GM10248 (cell line): ENCODE measurements at places on chromosomes 1 and 21.

GRCh38 chr1:91736715-91737615 lies 149.0 kb downstream of the TGFBR3 start:
- no peak for DNase-seq

GRCh38 chr1:39711104-39711965 lies 20.1 kb upstream of the HPCAL4 start:
- no peak for DNase-seq

DNA sequence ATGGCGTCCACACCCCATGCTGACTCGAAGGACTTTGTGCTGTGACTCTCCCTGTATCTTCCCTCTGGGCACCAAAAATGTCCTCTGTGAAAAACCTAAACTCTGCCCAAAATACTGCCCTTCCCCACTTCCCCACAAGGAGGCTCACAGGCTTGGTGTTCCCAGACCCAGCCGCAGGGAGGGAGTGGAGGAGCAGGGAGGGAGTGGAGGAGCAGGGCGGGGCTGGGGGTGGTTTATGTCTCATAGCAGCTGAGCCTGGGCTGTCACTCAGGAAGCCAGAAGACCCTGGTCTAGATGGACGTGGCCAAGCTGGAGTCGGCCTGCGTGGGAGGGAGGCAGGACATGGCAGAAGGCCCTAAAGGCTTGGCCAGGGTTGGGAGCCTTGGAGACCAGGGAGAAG lies 461.7 kb downstream of the PTPRU start:
- DNase-seq: no peak

GRCh38 chr1:183416850-183417771 lies 1.1 kb downstream of the NMNAT2 start:
- peak; percentile 40 for DNase-seq

GRCh38 chr1:9653210-9653490 lies 1.6 kb downstream of the PIK3CD start:
- DNase-seq: no peak

GRCh38 chr1:21568809-21569385 lies 59.7 kb downstream of the ALPL start:
- DNase-seq: no peak

DNA sequence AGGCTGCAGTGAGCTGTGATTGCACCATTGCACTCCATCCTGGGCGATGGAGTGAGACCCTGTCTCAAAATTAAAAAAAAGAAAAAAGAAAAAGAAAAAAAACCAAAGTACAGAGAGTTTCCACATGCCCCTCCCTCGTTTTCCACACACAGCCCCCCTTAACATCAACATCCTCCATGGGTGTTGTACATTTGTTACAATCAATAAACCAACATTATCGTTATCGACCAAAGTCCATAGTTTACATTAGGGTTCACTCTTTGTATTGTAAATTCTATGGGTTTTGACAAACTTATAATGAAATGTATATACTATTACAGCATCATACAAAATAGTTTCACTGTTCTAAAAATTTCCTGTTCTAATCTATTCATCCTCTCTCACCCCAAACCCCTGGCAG lies 15.9 kb upstream of the TINAGL1 start:
- no peak for DNase-seq

DNA sequence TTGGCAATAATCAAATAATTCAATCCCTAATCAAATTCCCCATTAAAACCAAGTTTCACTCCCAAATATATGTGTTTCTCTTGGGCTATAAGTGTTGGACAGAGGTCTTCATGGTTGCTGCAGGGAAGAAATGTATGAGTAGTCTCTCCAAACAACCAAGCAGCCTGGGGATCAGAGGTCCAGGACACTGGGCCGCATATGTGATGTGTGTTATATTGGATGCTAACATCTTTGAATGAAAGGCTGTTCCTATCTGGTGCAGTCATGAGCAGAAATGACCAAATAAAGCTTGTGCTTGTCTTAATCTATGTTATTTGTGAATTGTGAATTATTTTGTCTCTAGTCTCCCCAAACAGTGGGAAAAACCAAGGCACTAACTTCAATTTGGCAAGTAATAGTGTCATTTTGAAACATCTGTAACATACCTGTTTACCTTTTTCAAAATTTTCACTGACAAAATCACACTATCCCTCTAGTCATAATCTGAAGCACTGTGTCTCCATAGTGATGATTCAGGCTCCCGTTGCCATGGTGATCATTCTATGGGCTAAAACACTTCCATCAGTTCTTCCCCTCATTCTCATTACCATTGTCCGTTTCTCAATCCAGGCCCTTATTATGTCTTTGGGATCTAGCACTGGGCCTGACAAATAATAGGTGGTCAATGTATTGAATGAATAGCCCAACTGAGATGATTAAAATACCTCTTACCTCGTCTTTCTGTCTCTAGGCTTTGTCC lies 12.5 kb upstream of the TADA1 start:
- no peak for DNase-seq

DNA sequence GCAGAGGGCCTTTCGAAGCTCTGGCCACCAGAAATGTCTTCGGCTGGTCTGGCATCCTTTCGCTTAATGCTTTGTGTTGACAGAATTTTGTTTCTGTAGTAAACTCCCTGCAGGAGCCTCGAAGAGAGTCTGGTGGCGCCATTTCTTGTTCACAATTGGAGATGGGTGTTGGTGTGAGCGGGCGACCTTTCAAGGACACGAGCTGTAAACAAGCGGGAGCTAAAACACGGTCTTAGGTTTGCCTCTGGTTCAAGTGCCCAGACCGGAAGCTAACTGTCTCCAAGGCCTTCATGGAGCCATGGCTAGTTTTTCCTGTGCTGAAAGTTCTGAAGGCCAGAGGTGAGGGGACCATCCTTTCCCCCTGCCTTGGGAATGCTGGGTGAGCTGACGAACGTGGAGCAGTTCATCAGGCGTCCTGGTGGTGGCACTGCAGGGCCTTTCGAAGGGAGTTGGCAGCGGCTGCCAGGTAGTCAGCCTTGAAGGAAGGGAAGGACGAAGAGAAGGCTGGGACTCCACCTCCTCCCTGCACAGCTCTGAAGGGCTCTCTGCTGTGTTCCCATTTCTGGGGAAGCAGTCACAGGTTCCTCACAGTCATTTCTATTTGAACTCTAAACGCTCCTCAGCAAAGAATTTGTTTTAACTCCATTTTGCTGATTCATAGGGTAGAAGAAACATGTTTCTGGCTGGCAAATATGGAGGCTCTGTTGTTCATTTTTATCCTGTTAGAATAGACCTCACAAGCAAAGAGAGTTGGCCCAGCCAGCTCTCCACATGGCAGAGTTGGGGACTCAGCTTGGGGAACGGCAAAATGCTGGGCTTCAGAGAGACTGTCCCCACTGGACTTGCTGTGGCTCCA lies 35.2 kb downstream of the URB2 start:
- DNase-seq: peak; percentile 85

- no peak for DNase-seq
These were observed 9.1 kb downstream of the MRAP start for GRCh38 chr21:32307706-32308105.

- no peak for DNase-seq
These were observed 16.8 kb downstream of the CCDC185 start for GRCh38 chr1:223410036-223410435.

DNA sequence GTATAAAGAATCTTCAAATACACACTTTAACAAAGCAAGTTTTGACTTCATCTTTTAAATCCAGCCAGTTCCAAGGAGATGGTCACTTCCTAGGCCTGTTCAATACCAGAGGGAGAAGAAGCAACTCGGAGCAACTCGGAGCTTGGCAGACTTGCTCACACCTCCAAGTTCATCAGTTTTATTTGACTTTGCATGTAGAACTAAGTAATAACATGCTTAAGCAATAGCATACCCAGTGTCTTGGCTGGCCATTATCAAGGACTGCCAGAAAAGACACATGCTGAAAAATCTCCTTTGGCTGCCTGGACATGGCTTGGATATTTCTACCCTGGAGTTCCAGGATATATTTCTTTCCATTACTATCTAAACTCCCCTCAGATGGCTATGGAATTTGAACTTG lies 52.6 kb downstream of the GNG12 start:
- DNase-seq: no peak

- DNase-seq: peak; percentile 32
These were observed 17.7 kb downstream of the TNR start for GRCh38 chr1:175725684-175726083.

DNA sequence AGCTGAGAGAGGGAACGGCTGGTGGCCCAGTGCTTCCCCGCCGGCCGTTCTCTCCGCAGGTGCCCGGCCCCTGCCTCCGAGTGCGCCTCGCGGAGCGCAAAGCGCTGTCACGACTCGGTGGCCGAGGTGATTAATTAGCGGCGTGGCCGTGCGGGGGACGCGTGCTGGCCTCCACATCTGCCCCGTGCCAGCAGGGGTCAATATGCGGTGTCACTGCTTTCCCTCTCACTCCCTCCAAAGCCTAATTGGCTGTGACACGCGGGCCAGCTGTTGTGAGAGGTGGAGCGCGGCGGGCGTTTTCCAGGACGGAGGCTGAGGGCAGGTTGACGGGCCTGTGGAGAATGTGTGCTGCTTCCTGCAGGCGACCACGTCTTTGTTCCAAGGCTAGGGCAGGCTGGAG lies 239.0 kb downstream of the LMX1A start:
- DNase-seq: no peak

- DNase-seq: no peak
These were observed 19.5 kb downstream of the LSS start for GRCh38 chr21:46208761-46209721.

DNA sequence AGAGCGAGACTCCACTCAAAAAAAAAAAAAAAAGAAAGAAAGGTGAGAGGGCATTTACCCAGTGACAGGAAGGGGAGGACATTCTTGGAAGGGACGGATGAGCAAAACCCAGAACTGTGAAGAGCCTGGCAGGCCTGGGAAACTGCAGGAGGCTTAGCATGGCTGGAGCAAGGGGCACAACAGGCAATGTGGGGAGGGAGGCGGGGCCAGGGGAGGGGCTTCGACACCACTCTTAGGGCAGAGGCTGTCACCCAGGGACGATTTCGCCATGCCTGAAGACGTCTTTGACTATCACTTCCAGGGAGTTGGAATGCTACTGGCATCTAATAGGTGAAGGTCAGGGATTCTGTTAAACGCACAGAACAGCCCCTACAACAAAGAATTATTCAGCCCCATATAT lies 184.0 kb downstream of the HUNK start:
- DNase-seq: no peak

GRCh38 chr1:214446772-214447556 lies 104.4 kb downstream of the PTPN14 start:
- no peak for DNase-seq

DNA sequence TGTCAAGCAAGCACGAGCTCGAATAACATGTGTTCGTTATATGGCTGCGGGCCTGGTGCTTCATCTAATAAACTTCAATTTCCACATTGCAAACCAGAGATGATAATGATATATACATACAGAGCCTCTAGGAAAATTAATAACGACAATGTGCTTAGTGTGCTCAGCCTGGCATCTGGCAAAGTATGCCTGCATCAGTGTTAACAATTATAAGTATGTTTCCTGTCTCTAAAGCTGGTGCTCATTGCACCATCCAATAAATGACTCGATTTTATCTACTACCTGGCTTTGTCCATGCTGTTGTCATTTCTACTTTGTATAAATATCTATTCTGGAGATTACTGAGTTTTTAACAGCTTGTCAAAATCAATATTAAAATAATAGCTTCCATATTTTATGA lies 1402.6 kb downstream of the MRPL39 start:
- no peak for DNase-seq

GRCh38 chr1:94383966-94384408 lies 34.2 kb upstream of the ABCD3 start:
- DNase-seq: peak; percentile 17

DNA sequence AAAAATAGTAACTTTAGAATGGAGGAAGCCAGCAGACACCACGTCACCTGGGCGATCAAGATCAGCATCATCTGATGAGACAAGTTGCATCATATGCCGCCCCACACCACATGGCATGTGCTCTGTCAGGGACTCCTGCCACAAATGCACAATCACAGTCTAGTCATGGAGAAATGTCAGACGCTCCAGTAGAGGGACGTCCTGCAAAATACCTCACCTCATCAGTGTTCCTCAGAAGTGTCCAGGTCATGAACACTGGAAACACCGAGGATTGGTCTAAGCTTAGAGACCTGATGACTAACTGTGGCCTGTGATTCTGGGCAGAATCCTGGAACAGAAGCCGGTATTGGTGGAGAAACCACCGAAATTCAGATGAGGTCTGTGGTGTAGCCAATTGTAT lies 14.3 kb downstream of the ADARB1 start:
- DNase-seq: no peak

DNA sequence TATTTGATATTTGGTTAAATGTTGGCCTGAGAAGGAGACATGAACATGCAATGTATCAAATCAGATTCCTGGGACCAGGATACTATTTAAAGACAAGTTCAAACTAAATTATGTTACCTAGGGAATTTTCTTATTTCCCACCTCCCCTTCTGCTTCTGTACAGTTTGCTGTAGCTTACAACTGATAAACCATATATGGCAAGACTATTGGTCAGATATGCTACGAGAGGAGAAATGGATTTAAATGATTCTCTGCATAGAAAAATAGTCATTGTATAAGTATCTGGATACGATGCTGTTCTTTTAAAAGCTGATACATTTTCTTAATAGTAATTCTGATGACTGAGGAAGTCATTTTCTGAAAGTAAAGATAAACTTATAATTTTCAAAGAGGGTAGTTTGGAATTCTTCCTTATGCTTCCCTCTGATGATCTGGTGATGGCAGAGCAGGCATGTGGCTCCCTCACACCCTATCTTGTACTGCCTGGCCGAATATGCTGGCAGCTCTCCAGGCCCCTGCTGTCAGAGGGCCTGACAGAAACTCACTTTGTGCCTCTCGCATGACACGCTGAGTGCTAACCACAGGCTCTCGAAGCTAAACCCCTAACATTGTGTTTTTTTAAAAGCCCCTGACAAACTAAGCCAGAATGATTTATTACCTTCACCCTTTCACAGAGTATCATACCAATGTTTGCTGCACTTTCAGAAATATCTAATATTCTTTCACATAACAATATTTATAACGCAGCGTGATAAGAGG lies 19.4 kb downstream of the RRP15 start:
- DNase-seq: no peak

GRCh38 chr1:89578151-89578550 lies 53.5 kb downstream of the LRRC8B start:
- no peak for DNase-seq

DNA sequence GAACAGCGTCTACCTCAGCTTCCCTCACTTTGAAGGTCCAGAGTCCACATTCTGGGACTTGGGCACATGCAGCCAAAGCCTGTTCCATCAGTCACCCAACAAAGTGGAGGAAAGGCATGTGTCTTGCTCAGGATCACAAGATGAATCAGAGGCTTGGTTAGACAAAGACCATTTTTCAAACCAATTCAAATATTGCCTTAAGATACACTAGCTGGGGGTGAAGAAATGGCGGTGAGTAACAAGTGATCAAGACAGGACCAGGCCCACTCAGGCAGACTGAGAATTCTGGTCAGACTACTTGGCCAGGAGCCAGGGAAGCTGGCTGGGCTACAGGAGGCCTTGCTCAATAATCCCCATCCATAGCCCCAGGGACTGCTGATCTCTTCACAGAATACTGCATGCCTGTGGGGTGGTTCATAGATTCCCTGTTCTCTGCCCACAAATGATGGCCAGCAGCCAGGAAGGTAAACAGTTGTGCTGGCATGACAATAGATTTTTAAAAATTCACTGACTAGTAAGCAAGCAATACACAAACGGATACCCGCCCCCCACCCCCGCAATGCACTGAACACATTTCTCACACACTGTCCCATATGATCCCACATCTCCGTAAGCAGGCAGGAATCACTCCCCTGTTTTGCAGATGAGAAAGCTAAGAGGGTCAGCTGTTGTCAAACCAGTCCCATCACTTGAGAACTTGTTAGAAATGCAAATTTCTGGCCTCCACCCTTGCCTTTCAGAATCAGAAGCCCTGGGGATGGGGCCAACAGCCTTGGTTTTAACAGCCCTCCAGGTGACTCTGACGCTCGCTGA lies 27.2 kb downstream of the ERI3 start:
- no peak for DNase-seq
